Lower lobe of right lung (tissue), 2 donors: ENCODE measurements at places on chromosomes 6 and 20. TPM values are rescaled to one million over a fixed set of nuclear protein-coding genes. Genes with fewer than 3 reads are reported as not detected.

- DNase-seq, result peak; percentile 27
These were observed 232.1 kb downstream of the PREX1 start for GRCh38 chr20:48595495-48596333.

DNA sequence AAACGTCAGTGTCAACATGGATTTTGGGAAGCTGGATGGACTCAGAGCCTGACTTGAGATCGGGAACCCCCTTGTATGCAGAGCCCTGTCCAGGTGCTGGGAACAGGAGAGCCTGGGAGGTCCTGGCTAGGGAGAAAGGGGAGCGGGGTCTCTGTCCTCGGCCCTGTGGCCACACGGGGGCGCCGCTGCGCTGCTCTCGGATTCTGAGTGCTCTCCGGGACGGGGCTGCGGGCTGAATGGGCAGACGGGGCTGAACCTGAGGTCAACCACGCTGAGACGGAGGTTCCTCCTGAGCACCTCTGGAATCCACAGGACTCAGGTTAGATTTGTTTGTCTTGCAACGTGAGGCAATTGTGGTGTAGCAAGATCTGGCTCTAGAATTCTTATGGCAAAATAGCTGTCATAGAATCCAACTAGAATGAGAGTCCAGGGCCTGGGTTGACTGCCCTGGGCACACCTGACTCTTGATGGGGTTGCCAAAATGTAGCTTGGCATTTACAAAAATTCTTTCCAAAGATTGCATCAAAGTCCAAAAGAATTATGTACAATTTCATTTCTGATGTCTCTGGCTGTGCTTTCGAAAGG, 20.6 kb upstream of the HLA-F start:
- DNase-seq, result peak; percentile 74

- DNase-seq, result no peak
These were observed 554.2 kb downstream of the CDH26 start for GRCh38 chr20:60512443-60512842.

- DNase-seq, result no peak
These were observed 74.0 kb upstream of the GLP1R start for GRCh38 chr6:38974389-38975151.

DNA sequence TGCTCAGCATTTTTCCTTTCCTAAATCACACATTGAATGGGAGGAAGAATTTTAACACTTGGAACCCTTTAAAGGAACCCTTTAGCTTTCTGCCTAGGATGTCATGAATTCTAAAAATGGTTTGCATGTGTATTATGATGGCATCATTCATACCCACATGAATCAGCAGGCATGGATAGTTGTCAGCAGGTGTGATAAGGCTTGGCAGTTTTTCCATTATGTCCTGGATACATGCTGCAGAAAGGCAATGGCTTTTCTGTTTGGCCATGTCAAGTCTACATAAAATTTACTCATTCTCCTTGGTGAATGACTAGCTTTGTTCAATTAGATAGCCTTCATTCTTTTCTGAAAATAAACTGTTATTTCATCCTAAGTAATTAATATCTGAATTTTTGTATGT, 353.7 kb downstream of the GRIK2 start:
- no peak for DNase-seq

GRCh38 chr20:10306440-10307358, 88.1 kb downstream of the SNAP25 start:
- no peak for DNase-seq

DNA sequence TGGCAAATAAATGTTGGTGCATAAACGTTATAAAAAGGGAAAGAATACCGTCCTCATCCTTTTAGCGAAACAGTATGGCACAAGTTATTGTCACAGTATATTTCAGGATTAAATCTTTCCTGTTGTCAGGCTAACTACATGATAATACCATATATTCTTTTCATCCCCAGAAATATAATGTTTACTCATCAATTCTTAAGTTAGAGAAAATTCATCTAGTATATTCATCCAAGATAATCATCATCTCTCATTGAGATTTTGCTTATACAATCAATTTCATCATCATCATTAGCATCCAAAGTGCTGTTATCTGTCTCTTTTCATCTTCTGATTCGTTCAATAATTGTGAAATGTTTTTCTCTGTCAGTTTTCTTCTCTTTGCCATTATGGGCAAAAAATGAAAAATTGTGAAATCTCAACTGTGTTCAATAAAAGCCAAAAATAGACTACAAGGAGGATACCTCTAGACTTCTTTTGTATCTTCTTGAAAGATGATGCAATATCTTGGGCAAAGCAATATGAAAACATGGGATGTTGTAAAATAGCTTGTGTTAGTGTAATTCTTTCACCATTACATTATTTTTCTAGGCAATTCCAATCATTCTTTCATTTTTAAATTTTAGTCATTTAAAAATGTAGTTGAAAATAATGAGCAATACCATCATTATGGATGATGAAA, 2.6 kb downstream of the SPACA1 start:
- DNase-seq, result no peak

- no peak for DNase-seq
These were observed 29.3 kb upstream of the FAM83B start for GRCh38 chr6:54817236-54817635.

GRCh38 chr20:21315138-21315537, 12.0 kb downstream of the XRN2 start:
- no peak for DNase-seq

- no peak for DNase-seq
These were observed 67.8 kb downstream of the CDH26 start for GRCh38 chr20:60026010-60026409.

GRCh38 chr6:111057074-111057752, 30.1 kb upstream of the SLC16A10 start:
- DNase-seq, result no peak

- DNase-seq, result no peak
These were observed 140.3 kb downstream of the TENT5A start for GRCh38 chr6:81612136-81612535.

GRCh38 chr20:14582855-14583254, 245.4 kb upstream of the FLRT3 start:
- no peak for DNase-seq

DNA sequence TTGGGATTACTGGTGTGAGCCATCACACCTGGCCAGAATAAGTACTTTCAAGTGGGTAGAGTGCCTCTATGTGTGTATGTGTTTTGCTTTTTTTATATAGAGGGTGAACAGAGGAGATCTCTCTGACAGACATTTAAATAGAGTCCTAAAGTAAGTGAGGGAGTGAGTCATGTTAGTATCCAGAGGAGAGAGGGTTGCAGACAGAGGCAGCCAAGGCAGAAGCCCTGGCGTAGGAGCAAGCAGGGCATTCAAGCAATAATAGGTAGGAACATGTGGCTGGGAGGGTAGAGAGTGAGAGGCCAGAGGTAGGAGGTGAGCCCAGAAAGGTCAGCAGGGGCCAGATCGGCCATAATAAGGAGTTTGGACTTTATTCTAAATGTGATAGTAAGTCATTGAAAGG, 48.9 kb downstream of the PHF20 start:
- no peak for DNase-seq

GRCh38 chr20:1427457-1428054, 34.7 kb upstream of the FKBP1A start:
- DNase-seq, result no peak

GRCh38 chr6:453152-453551, 61.6 kb downstream of the IRF4 start:
- DNase-seq, result no peak

- DNase-seq, result no peak
These were observed 54.6 kb upstream of the ECHDC1 start for GRCh38 chr6:127397729-127398630.

GRCh38 chr6:42782689-42783176, 881 bp downstream of the BICRAL start:
- DNase-seq, result peak; percentile 77

DNA sequence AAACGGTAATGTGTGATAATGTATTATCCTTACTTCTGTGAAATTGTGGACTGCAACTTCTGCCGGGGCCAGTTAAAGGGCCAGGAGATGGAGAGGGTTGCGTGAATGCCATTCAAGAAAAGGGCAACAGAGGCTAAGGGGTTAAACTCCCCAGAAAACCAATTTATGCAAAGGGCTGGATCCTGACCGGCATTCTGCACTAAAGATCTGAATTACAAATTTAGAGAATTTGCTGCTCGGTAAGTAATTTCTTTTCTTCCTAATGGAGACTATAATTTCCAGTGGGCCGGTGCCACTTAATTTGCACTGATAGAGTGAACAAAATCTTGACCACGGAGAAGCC, 130.1 kb downstream of the BCAS1 start:
- no peak for DNase-seq

GRCh38 chr6:5083813-5084359, 1.3 kb upstream of the PPP1R3G start:
- no peak for DNase-seq

GRCh38 chr6:85660181-85660611, 17.5 kb upstream of the SYNCRIP start:
- no peak for DNase-seq

DNA sequence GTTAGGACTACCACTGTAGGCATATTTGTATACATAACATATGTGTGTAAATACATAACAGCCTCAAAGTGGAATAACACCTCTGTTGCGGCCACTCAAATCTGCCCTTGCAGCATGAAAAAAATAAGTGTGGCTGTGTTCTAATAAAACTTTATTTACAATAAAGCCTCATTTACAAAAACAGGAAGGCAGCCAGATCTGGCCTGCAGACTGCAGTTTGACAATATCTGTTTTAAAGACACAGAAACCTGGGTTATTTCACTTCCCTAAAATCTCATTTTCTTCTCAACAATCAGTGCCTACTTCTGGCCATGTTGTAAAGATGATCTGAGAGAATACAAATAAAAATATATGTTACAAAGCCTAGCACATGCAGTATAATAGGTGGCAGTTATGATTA, 53.9 kb upstream of the SCML4 start:
- DNase-seq, result no peak

- DNase-seq, result no peak
These were observed 5.1 kb downstream of the MOCS1 start for GRCh38 chr6:39929039-39929732.

GRCh38 chr6:26437550-26437949, 2.8 kb upstream of the BTN3A3 start:
- DNase-seq, result no peak

- DNase-seq, result no peak
These were observed 117.2 kb upstream of the NXT1 start for GRCh38 chr20:23233341-23233740.

- peak; percentile 28 for DNase-seq
These were observed 27.7 kb downstream of the ZBP1 start for GRCh38 chr20:57592263-57593092.

The ARFGEF3 gene
- total RNA-seq, result 33.8 TPM

The PSORS1C1 gene
- 10.5 TPM for total RNA-seq

The DPPA5 gene
- total RNA-seq, result not detected

The RGL2 gene
- 117 TPM for total RNA-seq

The OR2H2 gene
- not detected for total RNA-seq

The PDYN gene
- total RNA-seq, result not detected

The GJA10 gene
- not detected for total RNA-seq

The YIPF3 gene
- total RNA-seq, result 103 TPM

The CFAP61 gene
- 8.6 TPM for total RNA-seq

The LY6G6D gene
- total RNA-seq, result not detected

The CD109 gene
- 25.0 TPM for total RNA-seq

The ADTRP gene
- total RNA-seq, result 42.5 TPM

The TOP1 gene
- total RNA-seq, result 52.0 TPM

The SSTR4 gene
- total RNA-seq, result 0.35 TPM

The ZCCHC3 gene
- 15.6 TPM for total RNA-seq

The C6orf118 gene
- total RNA-seq, result 6.5 TPM
